ENCODE measurements at places on chromosomes 1 and 21.

DNA sequence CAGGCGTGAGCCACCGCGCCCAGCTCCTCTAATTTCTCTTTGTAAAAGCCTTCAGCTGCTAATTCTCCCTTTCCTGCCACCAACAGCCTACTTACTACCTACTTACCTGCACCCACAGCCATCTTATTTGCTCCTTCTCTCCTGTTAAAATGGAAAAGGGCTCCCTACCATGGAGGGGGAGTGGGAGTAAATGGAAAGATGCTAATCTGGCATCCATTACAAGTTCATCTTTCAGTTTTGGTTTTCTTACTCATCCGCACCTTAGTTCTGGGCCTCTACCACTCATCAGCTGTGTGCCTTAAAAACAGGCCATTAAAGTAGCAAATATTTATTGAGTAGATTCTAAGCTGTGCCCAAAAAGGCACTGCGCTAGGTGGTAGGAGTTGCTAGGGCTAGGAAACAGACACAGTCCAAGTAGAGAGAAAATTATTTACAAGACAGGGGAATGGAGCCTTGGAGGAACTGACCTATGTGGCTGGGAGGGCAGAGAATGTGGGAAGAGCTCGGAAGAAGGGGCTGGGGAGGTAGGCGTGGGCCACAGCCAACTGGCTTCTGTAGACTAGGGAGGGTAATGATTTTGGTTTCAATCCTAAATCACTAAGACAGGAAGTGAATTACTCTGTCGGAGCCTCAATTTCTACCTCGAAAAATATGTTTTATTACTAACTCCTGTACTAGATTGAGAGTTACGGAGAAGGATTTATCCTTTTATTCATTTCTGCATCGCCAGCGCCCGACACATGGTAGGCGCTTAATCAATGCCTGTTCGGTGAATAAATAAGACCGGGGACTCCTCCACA is 685 bp upstream of the DDI2 start:
- no peak for DNase-seq

- no peak for DNase-seq
Measured at GRCh38 chr21:42319851-42320572, 4.8 kb upstream of the TFF3 start.

DNA sequence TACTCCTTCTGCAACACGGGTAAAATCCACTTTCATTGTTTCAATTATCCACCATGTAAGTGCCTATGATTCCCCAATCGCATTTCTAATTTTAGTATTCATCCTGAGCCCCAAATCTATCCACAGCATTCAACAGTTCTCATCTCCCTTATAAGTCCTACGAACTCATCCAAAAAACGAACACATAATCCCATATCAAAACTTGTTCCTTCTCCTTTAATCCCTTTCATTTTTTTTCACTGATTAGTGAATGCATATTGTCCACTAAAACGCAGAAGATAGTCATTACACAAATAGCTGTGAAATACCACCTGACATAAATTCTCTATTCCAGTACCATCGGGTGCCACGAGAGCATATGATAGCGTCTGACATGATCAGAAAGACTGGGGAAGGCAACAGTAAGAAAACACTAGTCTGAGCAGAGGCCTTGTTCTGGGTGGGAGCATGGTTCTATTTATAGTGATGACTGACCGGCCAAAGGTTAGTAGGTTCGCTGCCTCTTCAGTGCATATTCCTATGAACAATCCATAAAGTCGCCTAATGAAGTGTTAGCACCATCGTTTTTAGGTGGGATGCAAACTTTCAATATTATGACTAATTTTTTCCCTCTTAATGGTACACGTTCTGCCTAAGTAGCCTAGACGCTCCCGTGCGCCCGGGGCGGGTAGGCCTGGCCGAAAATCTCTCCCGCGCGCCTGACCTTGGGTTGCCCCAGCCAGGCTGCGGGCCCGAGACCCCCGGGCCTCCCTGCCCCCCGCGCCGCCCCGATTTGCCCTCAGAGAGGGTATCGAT is 648 bp downstream of the ATP5PF start:
- DNase-seq: no peak

DNA sequence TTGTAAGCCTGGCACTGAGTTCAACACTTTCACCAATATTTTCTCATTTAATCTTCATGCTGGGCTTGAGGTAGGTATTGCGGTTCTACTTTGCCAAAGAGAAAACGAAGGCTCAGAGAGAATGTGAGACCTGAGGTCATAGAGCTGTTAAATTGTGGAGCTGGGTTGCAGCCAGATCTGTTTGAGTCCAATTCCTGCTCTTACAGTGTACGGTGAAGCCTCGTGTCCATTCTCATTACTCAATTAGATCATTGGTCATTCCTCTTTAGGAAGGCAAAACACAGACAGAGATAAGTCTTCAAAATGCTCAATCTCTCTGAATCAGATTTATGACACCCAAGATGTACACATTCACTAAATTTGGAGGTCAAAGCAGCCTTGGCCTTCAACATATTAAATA is 559.0 kb upstream of the DAB1 start:
- no peak for DNase-seq

DNA sequence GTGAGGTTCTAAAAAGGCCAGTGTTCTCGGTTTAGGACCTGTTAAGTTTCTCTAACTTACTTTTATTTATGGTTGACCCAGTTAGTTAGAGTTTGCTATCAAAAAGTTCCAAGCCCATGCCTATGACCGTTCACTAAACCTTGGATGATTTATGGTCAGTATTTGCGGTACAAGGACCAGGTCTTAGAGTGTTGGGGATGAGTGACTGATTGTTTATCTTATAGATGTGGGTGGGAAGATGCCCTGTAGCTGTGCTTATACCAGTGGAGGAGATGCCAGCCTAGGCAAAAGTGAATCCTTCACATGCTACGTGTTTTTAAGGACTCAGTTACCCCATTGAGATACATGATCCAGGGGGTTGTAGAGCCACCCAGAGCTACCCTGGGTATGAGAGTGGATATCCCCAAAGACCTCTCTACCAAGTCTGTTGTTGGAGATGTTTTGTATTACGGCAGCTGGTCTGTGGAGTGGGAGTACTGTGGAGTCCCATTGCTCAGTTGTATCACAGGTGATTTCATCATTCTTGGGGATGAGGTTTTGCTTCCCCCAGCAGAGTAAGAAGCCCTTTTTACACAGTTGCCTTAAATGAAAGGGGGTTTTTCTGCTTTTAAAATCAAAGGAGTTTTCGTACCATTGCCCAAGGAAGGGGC is 2.1 kb downstream of the SLC22A15 start:
- no peak for DNase-seq

GRCh38 chr1:168084396-168085231 is 52.1 kb downstream of the GPR161 start:
- no peak for DNase-seq

- no peak for DNase-seq
Measured at GRCh38 chr1:31010086-31010989, 55.2 kb downstream of the PUM1 start.

DNA sequence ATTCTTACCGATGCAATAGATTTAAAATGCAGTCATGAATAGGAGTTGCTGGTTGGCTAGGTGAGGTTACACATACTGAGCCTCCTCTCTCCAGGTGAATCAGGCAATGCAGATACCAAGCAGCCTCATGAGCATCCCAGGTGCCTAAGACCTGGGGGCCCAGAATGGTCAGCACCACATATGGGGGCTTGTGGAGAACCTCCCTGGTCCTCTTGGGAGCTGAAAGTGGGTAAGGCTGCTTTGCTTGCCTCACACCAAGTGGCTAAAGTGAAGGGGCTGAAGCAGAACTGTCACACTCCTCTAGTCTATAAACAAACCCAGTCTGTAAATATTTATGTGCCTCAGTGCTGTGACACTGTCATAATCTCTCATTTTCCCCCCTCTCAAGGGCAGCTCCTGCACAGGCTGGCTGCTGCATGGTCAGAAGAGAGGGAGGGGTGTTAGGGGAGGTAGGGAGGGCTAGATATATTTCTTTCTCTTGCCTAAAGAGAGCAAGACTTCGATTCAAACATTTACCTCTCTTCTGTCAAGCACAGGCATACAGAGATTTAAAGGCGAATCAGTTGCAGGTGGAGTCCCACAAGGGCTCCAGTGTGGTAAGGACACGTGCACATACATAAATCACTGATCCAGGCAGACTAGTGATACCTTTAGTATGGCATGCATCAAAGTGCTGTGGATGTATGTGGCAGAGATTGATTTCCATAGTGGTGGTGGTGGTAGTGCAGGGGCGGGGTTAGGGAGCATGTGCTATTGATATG is 157.9 kb upstream of the TNR start:
- no peak for DNase-seq

DNA sequence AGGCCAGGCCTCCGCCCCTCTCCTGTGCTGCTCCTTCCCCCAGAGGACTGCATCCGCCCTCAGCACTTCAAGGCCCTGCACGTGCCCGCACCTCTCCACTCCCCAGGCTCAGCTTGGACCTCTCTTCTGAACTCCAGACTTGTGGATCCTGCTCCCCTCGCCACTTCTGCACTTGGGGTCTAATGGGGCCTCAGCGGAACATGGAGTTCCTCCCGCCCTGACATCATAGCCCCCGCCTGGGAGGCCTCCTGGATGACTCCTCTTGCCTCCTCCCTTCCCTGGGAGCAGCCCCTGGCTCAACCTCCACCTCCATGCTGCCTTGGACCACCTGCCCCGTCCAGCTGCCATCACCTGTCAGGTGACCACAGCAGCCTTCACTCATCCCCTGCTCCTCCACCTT is 10.1 kb downstream of the OXCT2 start:
- no peak for DNase-seq

GRCh38 chr1:248194117-248194516 is 2.9 kb upstream of the OR2M3 start:
- DNase-seq: no peak
